ENCODE measurements at places on chromosomes 4 and X.

DNA sequence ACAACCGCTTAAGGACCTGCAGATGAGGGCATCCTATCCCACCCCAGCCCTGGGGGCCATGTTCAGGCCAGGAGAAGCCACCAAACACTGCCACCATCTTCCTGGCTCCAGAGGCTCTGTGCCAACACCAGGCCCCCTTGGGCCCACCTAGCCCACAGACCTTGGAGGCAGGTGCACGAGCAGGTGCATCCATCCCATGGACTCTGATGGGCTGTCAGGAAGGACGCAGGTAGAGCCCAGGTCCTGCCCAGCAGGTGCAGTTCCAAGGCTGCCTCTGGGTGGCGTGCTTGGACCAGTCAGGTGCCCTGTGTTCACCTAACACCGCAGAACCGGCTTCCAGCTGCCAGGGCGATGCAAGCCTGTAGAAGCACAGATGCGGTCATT, 22.8 kb upstream of the PDE6B start:
- peak; percentile 23 for DNase-seq

DNA sequence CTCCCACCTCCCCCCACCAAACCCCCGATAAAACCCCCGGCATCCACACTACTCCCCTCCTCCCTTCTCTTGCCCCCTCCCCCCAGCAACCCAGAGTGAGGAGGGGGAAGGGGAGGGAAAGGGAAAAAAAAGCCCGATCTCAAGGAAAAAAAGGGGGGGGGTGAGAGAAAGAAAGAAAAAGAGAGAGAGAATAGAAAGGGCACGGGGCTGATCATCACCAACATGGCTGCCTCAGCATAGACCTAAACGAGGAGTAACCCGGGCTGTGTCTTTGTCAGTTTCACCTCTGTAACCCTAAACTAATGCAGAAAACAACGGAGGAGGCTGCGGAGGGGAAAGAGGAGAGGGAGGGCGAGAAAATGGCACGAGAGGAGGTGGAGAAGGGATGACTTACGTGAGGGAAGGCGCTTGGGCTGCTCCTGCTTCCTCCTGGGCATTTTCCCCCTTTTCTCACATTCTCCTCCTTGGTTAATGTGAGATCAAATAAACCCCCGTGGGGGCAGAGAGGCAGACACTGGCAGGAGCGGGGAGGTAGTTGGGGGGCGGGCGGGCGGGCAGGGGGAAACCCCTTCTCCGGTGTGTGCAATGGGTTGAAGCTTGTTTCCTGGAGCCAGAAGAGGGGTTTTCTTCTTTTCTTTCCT, 532 bp downstream of the ZNF827 start:
- peak; percentile 26 for DNase-seq

DNA sequence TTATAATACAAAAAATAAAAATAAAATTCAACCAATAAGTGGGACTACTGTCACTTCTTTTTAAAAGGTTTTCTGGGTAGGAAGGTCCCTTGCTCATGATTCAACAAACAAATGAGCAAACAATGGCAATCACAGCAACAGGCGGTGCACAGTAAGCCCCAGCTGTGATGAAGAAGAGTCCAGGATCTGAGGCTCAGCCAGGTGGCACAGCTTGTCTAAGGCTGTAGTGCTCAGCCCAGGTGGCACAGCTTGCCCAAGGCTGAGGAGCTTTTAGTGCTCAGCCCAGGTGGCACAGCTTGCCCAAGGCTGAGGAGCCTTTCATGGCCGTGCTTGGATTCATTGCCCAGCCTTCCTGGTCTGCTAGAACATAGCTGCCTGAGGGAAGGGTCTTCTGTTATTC, 75.0 kb downstream of the ZFYVE28 start:
- DNase-seq: no peak

- no peak for DNase-seq
These were observed 944 bp downstream of the SNX25 start for GRCh38 chr4:185210102-185210981.

DNA sequence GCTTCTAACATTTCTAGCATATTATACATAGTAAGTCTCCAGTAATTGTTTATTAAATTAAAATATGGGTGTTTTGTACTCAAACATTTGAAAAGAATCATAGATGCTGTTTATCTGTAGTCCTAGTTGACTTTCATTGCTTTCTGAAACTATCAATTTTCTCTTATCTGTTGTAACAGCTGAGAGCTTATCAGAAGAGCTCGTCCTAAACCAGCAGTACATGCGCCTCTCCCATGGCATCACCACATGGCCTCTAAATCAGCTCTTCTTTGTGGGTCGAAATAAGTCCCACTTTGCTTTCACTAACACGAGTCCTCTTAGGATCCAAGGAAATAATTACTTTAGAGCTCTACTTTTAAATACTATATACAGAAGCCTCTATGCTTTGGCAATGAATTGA, 55.1 kb downstream of the PPP3CA start:
- no peak for DNase-seq

DNA sequence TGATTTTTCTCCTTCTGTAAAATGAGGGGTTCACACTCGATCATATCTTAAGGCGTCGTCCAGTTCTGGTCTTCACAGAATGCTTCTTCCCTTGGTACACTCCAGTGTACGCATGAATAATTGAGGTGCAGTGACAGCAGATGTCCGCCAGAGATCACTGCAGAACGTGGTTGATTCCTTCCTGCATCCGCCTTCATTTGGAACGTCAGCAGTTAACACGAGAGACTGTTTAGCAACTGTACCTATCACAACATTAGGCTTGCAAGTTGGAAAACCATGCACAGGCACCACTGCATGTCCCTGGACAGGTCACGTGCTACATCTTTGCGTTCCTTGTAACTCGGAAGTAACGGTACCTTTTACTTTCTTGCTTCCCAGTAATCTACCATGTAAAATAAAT, 66.0 kb upstream of the GEMIN8 start:
- no peak for DNase-seq

- DNase-seq: no peak
These were observed 1485.5 kb downstream of the TECRL start for GRCh38 chr4:62923783-62924182.
